Right lobe of liver (tissue), 6 donors: ENCODE measurements at places on chromosomes 6 and 20.

DNA sequence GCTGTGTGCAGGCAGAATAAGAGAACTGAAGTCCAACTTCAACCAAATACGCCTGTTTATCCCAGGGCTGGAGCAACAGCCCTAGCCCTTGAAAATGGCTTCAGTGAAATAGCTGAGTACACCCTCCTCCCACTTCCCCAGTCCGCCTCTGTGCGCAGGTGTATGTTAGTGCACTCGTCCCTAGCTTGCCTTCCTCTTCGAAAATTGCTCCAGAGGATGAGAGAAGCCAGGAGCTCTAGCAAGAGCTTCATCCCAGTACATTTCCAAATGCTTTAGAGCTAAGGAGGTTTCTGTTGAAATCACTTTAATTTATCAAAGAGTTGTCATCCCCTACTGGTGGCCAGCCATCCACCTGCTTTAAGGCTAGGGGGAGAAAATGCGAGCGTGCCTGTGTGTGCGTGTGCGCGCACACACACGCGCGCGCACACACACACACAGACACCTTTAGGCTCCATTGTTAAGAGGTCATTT is 5.4 kb upstream of the POU3F2 start:
- no peak for DNase-seq

DNA sequence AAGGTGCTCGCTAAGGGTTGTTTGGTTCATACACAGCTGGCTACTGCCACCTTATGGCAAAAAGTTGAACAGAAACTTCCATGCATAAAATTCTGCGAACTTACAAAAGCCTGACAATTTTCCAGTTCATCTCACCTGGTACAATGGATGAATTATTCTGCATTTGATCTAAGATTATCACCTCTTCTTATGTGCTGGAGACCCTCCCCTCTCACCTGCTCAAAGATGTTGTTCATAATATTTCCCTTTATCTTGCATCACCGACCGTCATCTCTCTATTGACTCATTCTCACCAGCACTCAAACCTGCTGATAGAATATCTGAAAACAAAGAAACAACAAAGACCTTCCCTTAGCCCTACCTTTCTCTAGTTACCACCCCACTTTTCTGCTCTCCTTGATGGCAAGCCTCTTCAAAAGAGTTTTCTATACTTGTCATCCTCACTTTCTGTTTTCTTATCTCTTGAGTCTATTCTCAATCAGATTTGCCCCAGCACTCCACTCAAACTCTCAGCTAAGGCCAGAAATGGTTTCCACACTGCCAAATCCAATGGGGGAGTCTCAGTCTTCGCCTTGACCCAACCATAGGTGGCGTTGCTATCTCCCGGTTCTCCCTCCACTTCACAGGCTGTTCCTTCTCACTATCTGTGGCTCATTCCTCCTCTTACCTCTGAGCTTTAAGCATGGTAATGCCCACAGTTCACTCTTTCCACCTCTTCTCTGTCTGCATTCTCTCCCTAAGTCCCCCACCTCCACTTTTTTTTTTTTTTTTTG is 25.8 kb downstream of the SNRNP48 start:
- DNase-seq = no peak

- no peak for DNase-seq
These were observed 44.9 kb upstream of the CEP85L start for GRCh38 chr6:118696271-118696670.

DNA sequence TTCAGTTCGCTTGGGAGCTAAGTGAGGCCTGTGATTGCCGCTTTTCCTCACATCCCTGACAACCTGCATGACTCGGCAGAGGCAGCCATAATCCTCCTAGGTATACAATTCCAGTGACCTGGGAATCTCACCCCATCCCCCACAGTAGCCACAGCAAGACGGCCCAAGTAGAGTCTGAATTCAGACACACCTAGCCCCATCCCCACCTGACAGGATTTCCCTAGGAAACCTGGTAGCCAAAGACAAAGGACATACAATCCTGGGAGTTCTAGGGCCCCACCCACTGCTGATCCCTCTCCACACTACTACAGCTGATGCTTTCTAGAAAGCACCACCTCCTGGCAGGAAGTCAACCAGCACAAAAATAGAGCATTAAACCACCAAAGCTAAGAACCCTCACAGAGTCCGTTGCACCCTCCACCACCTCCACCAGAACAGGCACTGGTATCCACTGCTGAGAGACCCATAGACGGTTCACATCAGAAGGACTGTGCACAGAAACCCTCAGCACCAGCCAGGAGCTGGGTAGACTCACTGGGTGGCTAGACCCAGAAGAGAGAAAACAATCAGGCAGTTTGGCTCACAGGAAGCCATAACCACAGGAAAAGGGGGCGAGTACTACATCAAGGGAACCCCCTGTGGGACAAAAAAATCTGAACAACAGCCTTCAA is 17.9 kb upstream of the RUNX2 start:
- DNase-seq = no peak

GRCh38 chr6:53431704-53432103 is 83.0 kb upstream of the ELOVL5 start:
- DNase-seq = no peak

- no peak for DNase-seq
These were observed 44.6 kb upstream of the GGTLC1 start for GRCh38 chr20:24033151-24033550.

- DNase-seq = no peak
These were observed 19.3 kb upstream of the RGS17 start for GRCh38 chr6:153150371-153150751.

DNA sequence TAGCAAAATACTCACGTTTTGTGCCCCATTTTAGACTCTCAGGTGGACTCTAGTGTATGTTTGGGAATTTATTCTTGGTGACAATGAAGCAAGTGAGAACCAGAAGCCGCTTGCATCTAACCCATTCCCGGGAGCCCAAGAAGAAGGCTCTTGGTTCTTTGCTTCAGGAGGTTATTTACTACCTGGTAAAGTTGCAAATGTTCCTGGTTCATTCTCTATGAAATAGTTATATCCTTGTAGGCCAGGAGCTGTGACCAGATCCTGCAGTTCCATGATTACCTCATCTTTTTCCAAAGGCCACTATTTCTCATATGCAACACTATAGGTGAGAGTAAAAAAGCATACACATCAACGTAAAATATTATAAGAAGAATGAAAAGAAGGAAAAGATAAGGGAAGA is 60.9 kb upstream of the FABP7 start:
- no peak for DNase-seq

- no peak for DNase-seq
These were observed 82.3 kb upstream of the RIPOR2 start for GRCh38 chr6:25017932-25018567.
